Hindlimb muscle (tissue), 1 donor: ENCODE measurements at places on chromosomes 5 and 9. TPM values are rescaled to one million over a fixed set of nuclear protein-coding genes. Genes with fewer than 3 reads are reported as not detected.

DNA sequence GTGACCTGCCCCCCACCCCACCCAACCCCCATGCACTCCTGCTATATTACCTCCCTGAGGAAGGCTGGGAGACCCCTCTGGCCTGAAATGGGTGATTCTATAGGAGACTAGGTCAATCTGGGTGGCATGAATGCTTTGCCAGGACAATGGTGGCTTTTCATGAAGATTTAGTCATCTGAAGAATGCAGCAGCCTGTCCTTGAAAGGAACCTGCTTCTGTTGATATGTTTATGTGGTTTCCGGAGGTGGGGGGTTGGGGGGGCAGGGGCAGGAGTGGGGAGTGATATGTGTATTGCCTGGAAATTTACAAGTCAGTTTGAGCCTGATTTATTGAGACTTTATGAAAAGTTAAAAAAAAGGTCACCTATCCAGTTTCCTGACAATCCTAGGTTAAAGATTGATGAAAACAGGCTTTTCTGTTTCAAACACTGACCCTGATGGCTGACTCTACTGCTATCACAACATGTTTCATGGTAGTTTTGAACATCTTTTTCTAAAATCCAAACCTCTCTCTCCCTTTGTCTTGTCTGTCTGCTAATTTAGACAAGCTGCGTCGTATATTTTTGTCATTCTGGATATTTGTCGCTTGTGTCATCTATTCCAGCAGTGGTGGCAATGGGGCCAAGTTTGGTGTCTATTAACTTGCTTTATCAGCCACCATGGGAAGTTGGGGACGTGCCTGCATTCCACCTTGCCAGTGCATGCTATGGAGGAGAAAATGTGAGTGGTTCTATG is 153.7 kb upstream of the EGFLAM start:
- no peak for DNase-seq

The PCDHGB7 gene
- 9.9 TPM for polyA plus RNA-seq

DNA sequence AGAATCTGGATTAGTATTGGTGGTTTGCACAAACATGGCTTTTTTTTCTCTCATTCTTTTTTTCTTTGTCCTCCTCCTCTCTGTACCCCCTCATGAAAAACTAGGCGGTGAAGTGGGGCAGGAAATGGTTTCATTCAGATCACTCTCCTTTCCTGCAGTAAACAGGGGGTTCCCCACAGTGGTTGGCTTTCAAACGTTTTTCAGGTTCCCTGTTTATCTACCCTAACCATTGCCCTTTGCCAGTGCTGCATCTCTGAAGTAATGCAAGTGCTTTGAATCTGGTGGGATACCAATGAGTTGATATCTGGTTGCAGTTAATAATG is 29.8 kb downstream of the NR4A3 start:
- DNase-seq: no peak

- no peak for DNase-seq
Measured at GRCh38 chr5:5658889-5659465, 236.5 kb downstream of the ICE1 start.

- DNase-seq: peak; percentile 56
Measured at GRCh38 chr9:129253803-129254381, 75.8 kb upstream of the IER5L start.

- no peak for DNase-seq
Measured at GRCh38 chr9:130288393-130288792, 22.8 kb downstream of the HMCN2 start.

The CARD6 gene
- polyA plus RNA-seq: 1.8 TPM

DNA sequence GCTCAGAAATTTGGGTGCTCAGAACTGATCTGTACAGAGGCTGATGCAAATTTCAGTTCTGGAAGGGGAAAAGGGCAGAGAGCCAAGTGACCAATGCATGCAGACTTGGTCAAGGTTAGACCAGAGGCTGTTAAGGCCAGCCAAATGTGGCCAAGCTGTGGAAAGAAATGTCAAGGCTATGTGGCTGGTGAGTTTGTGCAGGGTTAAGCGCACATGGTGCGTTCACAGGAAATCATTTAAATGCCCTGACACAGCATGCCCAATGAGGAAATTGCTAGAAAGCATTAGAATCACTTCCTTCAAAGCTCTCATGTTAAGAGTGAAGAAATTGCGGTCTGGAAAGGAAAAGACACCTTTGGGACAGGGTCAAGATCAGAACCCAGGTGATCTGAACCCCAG is 58.0 kb downstream of the PTPN3 start:
- DNase-seq: no peak

- no peak for DNase-seq
Measured at GRCh38 chr5:170313344-170313743, 15.8 kb upstream of the LCP2 start.

The FAM169A gene
- 0.44 TPM for polyA plus RNA-seq
